HepG2 (cell line): ENCODE measurements at places on chromosomes 6 and 20.

DNA sequence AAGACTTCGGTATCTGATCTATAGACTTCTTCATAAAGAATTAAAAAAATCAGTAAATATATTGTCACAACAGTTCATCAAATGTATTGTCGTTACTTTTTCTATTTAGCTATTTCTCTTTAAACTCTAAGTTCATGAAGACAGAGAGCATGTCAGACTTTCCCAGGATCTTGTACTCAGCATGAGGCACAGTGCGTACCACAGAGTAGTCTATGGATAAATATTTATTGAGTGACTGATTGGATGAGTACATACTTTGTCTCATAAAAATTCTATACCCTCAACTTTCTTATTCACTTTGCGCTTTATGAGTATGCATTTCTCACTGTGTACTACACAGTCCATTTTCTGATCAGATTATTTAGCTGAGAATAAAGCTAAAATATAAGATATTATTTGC lies 1284.4 kb upstream of the ADGRB3 start:
- no peak for DNase-seq

DNA sequence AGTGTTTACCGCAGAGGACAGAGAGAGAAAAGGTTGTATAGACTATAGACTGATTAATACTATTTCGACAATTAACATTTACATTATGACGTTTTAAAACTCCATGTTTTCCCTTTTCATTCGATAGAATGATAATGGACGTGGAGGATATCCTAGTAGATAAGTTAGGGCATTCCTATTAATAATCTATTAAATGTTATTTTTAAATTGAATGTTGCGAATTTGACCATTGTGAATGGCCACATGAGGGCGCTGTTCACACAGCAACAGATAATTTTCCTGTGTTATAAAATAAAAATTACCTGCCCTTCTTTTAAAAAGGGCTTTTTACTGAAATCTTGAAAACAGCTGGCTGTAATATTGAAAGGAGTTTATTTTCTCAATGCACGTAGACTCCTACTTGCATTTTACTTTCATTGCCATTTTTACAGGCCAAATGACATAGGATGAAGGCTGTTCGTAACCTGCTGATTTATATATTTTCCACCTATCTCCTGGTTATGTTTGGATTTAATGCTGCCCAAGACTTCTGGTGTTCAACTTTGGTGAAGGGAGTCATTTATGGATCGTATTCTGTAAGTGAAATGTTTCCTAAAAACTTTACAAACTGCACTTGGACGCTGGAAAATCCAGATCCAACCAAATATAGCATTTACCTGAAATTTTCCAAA lies 3.3 kb downstream of the ADGRB3 start:
- peak; percentile 9 for DNase-seq

DNA sequence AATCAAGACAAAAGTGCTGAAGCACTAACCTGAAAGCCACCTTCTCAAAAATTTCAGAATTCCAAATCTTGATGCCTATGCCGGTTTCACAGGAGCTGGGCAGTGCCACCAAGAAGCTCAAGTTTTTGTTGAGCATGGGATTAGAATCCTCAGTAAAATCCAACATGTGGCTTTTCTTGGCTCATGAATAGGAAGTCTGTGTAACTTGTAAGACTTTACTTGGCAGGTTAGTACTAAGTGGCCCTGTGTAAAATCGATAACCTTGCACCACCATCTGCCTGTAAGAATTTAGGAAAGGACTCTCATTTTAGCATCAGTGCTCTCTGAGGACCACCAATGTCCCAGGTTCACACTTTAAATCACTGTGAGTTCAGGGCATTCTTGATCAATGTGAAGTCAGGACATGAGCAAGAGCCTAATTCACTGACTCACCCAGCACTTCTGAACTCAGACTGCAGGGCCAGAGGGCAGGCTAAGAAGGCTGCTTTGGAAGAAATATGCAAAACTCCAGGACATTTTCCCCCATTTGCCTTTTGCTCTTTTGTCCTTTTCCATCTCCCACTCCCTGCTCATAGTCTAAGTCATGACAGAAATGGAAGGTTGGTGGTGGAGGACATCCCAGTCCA lies 113.2 kb downstream of the EDN1 start:
- no peak for DNase-seq

DNA sequence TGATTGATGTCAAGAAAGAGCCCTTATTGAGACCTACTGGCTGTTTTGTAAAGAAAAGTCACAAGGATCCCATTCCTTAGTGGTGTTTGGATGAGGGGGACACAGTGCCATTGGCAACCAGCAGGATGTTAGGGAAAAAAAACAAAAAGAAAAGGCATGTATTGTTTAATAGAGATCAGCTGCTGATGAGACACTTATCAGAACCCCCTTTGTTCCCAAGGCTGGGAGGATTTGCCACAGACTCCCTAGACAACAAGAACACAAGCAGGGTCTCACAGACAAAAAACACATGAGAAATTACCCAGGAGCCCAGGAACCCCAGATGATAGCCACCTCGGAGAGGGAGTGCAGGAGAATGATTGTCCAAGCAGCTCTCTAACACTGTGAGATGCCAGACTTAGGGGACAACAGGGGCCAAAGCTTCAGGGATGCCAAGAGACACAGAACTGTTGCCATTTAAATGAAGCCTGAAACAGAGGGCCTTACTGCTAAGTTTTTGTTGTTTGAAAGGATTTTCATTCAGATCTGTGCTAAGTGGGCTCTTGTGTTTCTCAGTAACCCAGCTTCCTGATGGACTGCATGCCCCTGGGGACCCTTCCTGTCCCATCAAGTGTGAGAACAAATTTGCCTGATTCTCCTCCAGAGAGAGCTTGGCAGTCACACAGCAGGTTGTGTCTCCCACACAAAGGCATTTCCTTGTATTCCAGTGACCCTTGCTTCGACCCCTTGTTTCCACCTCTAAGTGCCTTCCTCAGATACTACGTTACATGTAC lies 48.7 kb upstream of the HEY2 start:
- DNase-seq, result no peak

DNA sequence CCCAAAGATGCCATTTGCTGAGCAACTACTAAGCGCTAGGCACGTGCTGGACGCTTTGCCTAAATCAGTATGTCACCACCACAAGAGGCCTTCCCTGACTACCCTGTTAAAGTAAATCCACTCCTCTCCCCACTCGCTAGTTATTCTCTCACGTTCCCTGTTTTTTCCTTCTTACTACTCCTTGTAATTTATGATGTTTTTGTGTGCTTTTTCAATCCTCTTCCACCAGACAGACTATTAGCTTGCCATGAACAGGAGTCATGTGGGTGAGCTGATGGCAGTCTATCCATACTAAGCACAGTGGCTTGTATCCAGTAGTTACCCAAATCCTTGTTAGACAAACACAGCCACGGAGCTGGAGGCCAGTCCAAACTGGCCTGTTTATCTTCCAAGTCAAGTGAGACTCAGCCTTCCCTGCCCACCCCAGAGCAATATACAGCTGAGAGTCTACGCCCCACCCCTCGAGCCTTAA lies 41.2 kb downstream of the C6orf132 start:
- DNase-seq, result peak; percentile 56

GRCh38 chr20:52448513-52449232 lies 257.1 kb upstream of the ZFP64 start:
- no peak for DNase-seq

- no peak for DNase-seq
Measured at GRCh38 chr6:161074496-161075121, 83.0 kb downstream of the MAP3K4 start.

- no peak for DNase-seq
Measured at GRCh38 chr20:54293526-54293925, 85.6 kb downstream of the PFDN4 start.

DNA sequence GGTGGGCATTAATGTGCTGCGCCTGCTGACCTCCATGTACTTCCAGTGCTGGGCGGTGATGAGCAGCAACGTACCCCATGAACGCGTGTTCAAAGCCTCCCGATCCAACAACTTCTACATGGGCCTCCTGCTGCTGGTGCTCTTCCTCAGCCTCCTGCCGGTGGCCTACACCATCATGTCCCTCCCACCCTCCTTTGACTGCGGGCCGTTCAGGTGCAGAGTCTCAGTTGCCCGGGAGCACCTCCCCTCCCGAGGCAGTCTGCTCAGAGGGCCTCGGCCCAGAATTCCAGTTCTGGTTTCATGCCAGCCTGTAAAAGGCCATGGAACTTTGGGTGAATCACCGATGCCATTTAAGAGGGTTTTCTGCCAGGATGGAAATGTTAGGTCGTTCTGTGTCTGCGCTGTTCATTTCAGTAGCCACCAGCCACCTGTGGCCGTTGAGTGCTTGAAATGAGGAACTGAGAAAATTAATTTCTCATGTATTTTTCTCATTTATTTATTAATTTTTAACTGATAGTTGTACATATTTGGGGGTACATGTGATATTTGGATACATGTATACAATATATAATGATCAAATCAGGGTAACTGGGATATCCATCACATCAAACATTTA lies 35.2 kb upstream of the NOP56 start:
- no peak for DNase-seq

- no peak for DNase-seq
Measured at GRCh38 chr6:168838037-168838399, 397.0 kb downstream of the SMOC2 start.

- DNase-seq, result peak; percentile 99
Measured at GRCh38 chr20:10540636-10541493, 105.8 kb downstream of the SLX4IP start.

- DNase-seq, result peak; percentile 86
Measured at GRCh38 chr6:166420351-166420750, 37.6 kb upstream of the MPC1 start.

DNA sequence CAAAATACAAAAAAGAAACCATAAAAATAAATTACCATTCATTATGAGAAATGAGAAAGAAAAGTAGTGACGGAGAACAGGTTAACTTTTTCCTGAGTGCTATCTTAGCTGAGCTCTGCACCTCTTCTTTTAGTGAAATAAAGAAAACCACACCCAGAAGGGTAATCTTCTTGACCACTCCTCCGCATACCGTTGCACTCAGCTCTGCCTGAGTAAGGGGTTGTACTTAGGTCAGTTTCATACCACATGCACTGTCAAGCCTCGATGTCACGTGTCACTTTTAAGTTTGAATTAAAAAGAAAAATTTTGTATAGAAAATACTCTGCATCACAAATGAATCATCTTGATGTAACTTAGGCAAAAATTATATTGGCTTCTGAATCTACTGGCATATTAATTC lies 2.8 kb downstream of the EZR start:
- no peak for DNase-seq

DNA sequence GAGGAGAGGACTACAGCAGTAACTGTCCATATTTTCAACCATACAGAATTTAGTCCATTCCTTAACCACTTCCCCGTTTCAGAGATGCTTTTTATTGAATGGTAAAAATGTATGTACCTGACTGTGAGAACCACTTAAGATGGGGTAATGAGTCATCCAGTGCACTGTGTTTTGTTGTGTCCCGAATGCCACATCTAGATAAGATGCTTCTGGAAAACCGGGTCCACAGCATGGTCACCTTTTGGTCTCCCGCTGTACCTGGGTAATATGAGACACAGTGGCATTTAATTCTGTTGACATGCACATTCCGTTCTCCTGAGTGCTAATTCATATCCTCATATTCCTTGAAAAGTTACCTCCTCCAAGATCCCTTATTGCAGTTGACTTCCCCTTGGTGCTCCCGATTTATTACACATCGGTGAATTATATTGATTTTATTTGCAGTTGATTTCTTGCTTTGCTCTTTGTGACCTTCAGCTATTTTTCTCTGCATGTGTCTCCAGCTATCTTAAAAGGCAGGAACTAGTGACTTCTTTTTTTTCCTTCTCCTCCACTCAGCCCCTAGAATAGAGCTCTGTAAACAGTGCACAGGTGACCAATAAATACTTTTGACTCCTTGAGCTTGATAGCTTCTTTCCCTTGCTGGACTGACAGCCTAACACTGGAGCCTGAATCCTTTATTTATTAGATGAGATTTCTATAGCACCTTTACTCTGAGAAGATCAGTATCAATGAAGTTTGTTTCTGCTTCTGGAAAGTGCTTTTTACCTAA lies 314.6 kb downstream of the ZFAND3 start:
- DNase-seq, result no peak

DNA sequence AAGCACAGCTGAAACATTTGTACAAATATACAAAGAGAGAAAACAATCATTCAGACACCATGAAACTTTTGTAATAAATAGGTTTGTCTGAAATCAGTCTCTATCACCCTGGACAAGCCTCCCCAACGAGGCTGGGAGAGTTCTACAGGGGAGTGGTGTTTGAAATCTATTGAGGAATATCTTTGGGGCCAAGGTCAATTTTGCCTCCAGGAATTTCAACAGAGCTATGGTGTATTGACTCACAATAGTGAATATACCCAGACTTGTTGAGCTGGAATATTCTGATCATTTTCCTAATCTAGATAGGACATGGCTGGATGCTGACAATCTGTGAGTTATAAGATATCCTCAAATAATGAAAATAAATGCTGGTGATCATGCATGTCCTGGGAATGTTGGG lies 51.5 kb upstream of the ENPP5 start:
- DNase-seq, result no peak

GRCh38 chr20:43492101-43492500 lies 15.4 kb upstream of the L3MBTL1 start:
- DNase-seq, result no peak

GRCh38 chr6:4790158-4790899 lies 14.1 kb downstream of the CDYL start:
- no peak for DNase-seq

GRCh38 chr20:50891138-50891537 lies 40.1 kb downstream of the ADNP start:
- no peak for DNase-seq

DNA sequence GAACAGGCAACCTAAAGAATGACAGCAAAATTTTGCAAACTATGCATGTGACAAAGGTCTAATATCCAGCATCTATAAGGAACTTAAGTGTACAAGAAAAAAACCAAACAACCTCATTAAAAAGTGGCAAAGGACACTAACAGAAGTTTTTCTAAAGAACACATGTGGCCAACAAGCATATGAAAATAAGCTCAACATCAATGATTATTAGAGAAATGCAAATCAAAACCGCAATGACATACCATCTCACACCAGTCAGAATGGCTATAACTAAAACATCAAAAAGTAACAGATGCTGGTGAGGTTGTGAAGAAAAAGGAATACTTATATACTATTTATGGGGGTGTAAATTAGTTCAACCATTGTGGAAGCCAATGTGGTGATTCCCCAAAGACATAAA lies 5.5 kb downstream of the RFPL4B start:
- no peak for DNase-seq

- peak; percentile 80 for DNase-seq
Measured at GRCh38 chr6:8651998-8652397, 216.7 kb upstream of the SLC35B3 start.

GRCh38 chr20:2798095-2798805 lies 2.2 kb downstream of the CPXM1 start:
- DNase-seq, result no peak
